ENCODE measurements at places on chromosomes 4 and X.

DNA sequence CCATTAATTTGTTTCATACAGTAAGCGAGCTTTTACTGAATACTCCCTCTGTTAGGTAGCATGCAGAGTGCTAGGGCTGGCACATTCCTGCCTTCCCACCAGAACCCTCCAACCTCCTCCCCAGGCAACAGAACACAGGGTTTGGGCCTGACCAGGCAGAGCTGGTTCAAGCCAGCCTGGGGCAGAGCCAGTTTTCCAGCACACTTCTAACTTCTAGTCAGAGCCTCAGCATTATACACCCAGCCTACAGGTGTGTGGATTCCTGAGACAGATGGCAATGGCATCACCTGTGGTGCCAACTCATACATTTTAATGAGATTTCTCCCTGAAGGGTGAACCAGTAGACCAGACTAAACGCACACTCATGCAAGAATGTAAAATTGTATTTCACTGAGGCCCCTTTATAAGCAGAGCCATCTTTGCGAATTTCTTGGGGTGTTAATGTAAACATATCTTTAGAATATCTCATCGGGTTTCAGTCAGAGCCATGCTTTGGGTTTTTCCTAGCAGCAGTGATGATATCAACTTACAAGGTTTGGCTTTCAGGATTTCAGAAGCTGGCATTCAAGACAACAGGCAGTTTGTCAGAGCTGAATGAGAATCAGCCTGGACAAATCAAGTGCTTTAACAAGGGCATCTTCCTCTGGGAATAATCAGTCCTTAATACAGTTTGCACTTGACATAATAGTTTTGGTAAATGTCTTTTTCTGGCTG lies 92.0 kb downstream of the GATB start:
- DNase-seq: no peak

GRCh38 chr4:38663090-38663800 lies 754 bp upstream of the KLF3 start:
- DNase-seq: peak; percentile 49

GRCh38 chr4:25441519-25442117 lies 64.6 kb downstream of the ANAPC4 start:
- peak; percentile 81 for DNase-seq

GRCh38 chr4:26061248-26061986 lies 147.4 kb downstream of the SMIM20 start:
- peak; percentile 67 for DNase-seq

DNA sequence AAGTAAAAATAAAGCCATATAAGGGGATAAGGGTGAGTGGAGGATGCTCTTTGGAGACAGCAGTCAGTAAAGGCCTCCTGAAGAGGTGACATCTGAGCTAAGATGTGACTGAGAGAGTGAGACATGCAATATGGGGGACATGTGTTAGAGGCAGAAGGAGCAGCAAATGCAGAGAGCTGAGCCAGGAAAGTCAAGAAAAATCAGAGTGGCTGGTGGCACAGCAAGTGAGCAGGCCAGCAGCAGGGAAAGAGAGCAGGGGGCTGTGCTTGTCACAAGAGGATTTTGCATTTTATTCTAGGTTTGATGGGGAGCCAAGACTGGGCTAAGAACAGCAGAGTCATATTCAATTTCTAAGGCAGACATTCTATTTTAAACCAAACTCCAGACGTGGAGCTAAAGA lies 394.5 kb downstream of the KCNIP4 start:
- no peak for DNase-seq

DNA sequence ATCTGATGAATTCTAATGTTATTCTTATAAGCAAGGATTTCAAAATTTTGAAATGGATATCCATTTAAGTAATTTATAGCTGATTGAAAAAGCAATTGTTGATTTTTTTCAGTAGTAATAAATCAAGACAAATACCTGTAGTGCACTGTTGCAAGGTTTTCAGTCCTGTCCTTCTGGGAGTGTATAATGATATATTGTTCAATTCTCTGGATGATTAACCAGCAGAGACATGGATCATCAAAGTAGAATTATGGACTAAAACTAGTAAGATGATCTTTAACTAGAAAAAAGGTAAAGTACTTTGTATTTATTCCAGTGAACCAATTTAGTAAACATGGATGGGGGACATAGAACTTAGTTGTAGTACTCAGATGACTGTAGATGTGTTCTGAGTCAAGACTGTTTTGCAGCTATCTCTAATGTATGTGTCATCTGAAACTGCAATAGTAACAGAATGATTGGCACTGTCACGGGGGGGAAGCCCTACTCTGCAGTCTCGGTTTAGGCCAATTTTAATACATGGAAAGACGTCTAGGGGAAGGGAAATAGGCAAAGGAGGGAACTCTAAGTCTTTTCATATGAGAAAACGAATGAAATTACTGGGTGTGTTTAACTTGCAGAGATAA lies 121.9 kb downstream of the GLRA3 start:
- no peak for DNase-seq
